ENCODE measurements at places on chromosomes 5 and 9. TPM values are rescaled to one million over a fixed set of nuclear protein-coding genes. Genes with fewer than 3 reads are reported as not detected.

DNA sequence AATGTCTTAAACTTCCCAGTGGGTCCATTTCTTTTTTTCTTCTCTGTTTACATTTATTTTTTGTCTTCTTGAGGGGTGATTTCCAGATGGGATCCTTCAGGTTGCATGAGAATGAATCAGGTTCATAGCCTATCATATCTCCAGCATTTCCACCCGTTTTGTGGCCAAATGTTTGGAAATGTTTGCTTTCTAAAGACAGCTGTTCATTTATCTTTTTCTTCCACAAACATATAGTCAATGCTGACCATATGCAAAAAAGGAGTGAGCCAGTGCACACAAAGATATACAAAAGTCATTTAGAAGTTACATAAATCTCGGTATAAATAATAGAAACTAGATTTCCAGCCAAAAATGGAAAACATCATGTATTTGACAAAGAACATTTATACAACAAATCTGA lies 71.6 kb upstream of the STC2 start:
- no peak for DNase-seq
- H3K4me3 ChIP-seq: no peak overlapping the region
- no peak overlapping the region for H3K27ac ChIP-seq
- no peaks in the 10 kb centered on the region for H3K27me3 ChIP-seq
- no peaks in the 10 kb centered on the region for H3K36me3 ChIP-seq

- H3K36me3 ChIP-seq: no peaks in the 10 kb centered on the region
- H3K4me3 ChIP-seq: no peak overlapping the region
- no peaks in the 10 kb centered on the region for H3K4me1 ChIP-seq
- DNase-seq: no peak
These were observed 75.3 kb upstream of the SV2C start for GRCh38 chr5:76007904-76008303.

- H3K36me3 ChIP-seq: no peaks in the 10 kb centered on the region
- no peaks in the 10 kb centered on the region for H3K27me3 ChIP-seq
- H3K4me1 ChIP-seq: no peaks in the 10 kb centered on the region
- no peak overlapping the region for H3K27ac ChIP-seq
- DNase-seq: no peak
These were observed 151.8 kb downstream of the HSPA4 start for GRCh38 chr5:133203317-133204305.

DNA sequence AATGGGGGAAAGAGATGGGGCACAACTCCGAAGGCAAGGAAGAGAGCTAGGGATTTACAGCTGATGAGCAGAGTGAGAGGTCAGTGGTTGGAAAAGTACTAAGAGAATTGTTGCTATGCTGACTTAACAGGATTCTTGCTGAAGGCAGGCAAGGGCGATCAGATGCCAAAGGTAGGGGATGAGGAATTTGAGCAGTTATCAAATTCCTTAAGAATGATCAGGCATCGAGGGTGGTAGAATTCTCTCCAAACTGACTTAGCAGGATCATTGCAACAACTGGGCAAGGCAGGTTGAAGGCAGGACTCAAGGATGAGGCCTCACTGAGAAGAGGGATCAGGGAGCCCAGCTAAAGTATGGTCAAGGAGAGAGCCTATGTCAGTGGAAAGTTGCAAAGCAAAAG lies 171.0 kb downstream of the HSD17B3 start:
- H3K4me3 ChIP-seq: no peak overlapping the region
- no peaks in the 10 kb centered on the region for H3K27me3 ChIP-seq
- H3K36me3 ChIP-seq: no peaks in the 10 kb centered on the region
- no peaks in the 10 kb centered on the region for H3K4me1 ChIP-seq
- H3K27ac ChIP-seq: no peak overlapping the region
- DNase-seq: no peak

DNA sequence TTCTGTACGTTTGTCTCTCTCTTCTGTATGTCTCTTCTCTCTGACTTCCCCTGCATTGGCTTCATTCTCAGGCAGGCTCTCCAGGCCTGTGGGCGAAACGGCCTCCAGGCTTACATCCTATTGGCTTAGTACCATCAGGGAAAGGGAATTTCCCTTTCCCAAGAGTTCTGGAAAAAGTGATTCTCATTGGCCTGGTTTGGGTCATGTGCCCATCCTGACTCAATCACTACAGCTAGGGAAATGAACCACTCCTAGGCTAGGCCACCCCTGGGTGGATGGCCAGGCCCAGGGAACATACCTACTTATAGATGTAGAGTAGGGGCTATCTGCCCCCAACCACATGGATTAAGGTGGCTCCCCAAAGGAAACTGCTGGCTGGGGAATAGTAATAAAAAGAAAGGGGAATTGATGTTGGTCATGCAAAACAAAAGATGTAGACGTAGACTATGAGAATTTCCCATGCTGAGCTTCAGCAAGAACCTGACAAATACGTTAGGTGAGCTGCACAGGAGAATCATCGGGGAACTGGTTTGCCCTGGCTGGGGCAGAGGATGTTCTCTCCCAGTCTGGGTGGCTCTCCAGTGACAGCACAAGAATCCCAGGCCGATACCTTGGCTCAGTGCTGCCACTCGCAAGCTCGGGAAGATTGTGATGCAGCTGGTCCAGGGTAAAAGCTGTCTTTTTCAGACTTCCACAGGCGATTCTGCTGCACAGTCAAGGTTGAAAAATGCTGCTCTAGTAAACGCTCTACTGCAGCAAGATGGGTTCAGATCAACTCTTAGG lies 3.7 kb upstream of the EGR1 start:
- H3K4me1 ChIP-seq: peaks cover 16% of the 10 kb centered on the region
- H3K27me3 ChIP-seq: no peaks in the 10 kb centered on the region
- H3K4me3 ChIP-seq: no peak overlapping the region
- DNase-seq: peak; percentile 77

- no peak overlapping the region for H3K4me3 ChIP-seq
- no peaks in the 10 kb centered on the region for H3K27me3 ChIP-seq
- H3K27ac ChIP-seq: no peak overlapping the region
- no peaks in the 10 kb centered on the region for H3K36me3 ChIP-seq
- no peaks in the 10 kb centered on the region for H3K4me1 ChIP-seq
These were observed 70.6 kb downstream of the IQGAP2 start for GRCh38 chr5:76473661-76474060.

GRCh38 chr9:72734631-72735030 lies 213.2 kb downstream of the TMC1 start:
- H3K4me1 ChIP-seq: no peaks in the 10 kb centered on the region
- no peak for DNase-seq
- H3K36me3 ChIP-seq: no peaks in the 10 kb centered on the region
- H3K27ac ChIP-seq: no peak overlapping the region

DNA sequence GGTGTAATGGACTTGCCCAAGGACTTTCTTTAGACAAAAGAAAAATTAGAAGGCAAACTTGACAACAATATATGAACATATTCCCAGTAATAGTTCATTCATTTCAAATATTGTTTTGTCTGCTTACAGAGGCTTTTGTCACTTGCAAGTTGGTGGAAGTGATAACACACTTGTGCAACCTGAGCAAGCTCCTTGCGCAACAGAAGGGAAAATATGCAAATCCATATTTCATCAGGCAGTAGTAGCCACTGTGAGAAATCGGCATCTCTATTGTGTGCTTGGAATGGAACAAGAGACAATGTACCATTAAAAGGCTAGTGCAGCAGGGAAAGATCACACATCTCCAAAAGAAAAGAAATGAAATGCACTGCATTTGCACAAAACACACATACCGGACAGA lies 125.3 kb upstream of the RASEF start:
- no peaks in the 10 kb centered on the region for H3K36me3 ChIP-seq
- H3K27ac ChIP-seq: no peak overlapping the region
- no peak for DNase-seq
- H3K4me1 ChIP-seq: no peaks in the 10 kb centered on the region
- H3K4me3 ChIP-seq: no peak overlapping the region

The IL33 gene
- total RNA-seq: 38.0 TPM

The C5orf58 gene
- not detected for total RNA-seq

The PPP1R2B gene
- not detected for total RNA-seq

The PCDHB16 gene
- 18.3 TPM for total RNA-seq

The FGF1 gene
- 23.5 TPM for total RNA-seq

The IL9 gene
- not detected for total RNA-seq

The ARL15 gene
- 12.5 TPM for total RNA-seq

The IL17B gene
- 46.8 TPM for total RNA-seq

The FOXD4L5 gene
- not detected for total RNA-seq

The GEMIN5 gene
- total RNA-seq: 11.0 TPM

The SCAMP1 gene
- 15.0 TPM for total RNA-seq
